ENCODE measurements at places on chromosomes 3 and 15.

DNA sequence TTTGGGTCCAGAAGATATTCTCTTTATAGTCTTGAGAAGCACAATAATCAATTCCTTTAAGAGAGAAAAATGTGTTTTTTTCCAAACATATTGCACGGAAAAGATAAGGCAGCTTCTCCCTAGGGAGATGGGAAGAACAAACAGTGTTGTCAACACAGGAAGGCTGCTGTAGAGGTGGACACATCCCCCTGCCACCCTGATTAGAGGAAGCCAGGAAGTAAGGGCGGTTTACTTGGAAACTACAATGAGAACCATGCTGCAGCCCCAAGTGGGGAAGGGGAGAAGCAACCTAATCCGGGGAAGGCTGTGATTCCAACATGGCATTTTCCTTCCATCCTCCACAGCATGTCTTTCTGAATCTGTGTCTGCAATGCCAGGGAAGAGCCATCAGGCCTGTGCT lies 256.9 kb upstream of the TGFBR2 start:
- DNase-seq, result peak; percentile 38

DNA sequence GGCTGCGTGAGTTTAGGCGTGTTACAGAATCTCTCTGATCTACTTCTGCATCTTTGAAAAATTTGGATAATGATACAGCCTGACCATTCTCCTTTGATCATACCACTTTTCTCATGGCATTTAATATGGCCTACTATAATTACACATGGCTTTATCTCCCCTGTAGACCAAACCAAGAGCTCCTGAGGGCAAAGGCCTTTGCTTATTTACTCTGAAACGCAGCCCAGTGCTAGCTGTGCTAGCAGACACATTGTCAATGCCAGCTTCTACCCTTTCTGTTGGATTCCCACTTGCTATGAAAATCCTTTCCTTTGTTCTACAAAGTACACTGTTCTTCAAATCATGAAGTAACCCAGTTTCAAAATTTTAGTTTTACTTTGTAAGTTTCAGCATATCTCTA lies 16.5 kb upstream of the VGLL4 start:
- no peak for DNase-seq

DNA sequence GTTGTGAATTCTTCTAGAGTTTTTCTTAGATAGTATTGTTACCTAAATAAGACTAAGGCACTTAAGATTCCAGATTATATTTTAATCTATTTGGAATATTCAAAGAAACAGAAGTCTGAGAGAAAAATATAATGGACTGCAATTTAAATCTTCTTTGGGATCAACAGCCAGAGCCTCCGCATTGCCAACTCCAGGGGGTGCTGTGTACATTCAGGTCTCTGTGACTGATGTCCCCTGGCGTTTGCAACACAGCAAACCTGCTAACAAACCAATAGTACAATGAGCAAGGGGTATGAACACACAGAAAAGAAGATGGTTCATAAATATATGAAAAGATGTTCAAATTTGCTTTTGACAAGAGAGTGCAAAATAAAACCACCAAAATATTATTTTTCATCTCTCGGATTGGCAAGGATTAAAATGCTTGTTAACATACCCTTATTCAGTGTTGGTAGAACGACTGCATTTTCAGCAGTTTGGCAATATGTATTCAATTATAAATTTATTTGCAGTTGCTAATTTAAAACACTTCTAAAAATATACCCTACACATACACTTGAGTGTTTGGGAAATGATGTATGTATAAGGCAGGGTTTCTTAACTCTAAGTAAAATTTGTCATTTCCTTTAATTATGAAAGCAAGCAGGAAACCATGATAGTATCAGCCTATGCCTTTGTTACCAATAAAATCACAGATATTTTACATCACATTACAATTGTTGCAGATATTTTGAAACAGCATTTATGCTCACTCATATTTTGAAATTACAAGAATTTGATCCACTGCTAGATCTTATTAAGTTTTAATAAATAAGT lies 16.1 kb upstream of the TM4SF1 start:
- DNase-seq, result peak; percentile 79

DNA sequence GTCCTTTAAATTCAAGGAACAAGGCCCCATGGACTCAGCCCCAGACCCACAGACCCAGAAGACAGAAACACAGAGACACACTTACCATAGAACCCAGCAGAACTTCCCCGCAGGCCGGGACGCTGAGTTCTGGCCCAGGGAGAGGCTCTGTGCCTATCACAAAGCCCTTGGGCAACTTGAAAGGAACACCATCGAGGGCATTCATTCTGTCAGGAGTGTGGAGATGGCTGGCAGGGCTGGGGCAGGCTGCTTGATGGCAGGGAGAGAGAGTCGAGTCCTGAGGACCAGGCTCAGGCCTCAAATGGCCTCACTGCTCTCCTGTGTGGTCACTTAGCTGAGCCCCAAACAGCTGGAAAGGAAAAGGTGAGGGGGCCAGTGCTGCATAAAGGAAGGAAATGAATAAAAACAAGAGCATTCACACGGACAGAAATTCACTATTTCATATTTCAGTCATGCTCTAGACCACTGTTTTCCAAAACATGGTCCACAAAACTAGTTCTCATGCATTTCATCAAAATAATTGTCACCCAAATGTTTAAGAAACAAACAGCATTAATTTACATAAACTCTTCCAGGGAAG lies 8.9 kb downstream of the UBAP1L start:
- DNase-seq, result no peak

- DNase-seq, result no peak
These were observed 43.8 kb downstream of the DCP1A start for GRCh38 chr3:53303549-53303948.

GRCh38 chr3:152480282-152480953 lies 211.7 kb downstream of the MBNL1 start:
- no peak for DNase-seq

GRCh38 chr15:60017538-60018520 lies 13.7 kb downstream of the FOXB1 start:
- no peak for DNase-seq

GRCh38 chr15:40389824-40390595 lies 7.5 kb downstream of the KNSTRN start:
- no peak for DNase-seq

All from mesendoderm (in vitro differentiated cells).